ENCODE measurements at places on chromosomes 7 and 10.

DNA sequence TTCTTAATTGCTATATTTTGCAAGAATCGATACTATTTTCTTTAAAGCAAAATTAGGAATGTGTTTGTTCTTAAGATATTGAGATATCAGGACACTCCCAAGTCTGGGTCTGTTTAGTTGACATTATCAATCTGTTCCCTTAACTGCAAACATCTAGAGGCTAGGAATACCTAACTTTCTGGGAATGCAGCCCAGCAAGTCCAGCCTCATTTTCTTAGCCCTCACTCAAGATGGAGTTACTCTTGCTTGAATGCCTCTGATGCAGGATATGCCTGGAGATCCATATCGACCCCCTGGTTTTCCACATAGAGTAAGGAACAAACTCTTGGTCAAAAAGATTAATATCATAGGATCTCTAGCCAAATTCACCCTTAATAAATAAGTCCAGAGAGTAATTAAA is 305.3 kb upstream of the COBL start:
- no peak for DNase-seq

DNA sequence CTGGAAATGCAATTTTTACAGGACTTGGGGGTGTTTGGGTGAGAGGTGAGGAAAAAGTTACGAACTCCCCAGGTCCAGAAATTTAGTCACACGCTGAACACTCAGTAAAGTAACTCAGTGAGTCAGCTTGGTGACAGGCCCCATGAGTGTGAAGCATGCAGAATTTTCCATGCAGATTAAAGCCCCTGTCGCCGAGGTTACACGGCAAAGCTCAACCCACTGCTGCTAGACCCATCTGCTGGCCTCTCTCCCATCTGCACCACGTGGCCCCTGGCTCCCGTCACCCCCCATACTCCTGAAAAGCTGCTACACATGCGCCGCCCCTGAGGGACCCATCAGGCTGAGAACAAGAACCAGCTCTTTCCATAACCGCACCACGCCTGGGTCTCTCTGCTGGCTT is 7.0 kb upstream of the MMP21 start:
- DNase-seq, result no peak

DNA sequence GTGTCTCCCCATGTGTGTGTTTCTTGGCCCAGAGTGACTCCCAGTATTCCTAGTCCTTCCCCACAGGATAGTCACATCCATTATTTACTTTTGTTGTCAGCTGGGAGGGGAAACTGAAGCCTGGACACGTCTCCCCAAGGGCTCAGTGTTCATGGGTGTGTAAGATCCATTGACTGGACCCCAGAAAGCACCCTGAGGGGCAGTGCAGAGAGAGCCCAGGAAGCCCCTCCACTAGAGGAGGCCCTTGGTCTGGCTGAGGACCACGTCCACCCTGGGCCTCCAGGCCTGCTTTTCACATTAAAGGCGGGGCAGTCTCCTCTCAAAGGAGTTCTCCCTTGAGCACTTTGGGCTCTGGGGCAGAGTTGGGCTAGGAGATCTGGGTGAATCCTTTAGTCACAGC is 21.3 kb downstream of the ZNF783 start:
- DNase-seq, result no peak

GRCh38 chr10:50861370-50861769 is 24.1 kb downstream of the A1CF start:
- no peak for DNase-seq

DNA sequence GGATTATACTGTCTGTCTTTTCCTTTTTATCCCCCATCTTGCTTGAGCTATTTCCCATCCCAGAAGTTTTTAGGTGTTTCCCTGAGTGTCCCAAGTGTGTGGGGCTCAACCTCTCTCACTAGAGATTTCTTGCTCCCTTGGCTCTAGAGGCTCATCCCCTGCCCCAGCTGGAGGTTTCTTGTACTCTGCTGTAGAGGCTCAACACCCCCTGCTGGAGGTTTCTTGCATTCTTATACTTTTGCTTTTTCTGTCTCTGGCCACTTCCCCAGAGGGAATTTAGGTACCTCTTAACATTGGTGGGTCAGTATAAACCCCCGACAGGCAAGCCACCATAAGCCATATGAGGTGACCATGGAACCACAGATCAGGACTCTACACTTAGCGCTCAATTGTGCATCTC is 114.2 kb upstream of the FAM3C start:
- peak; percentile 17 for DNase-seq

DNA sequence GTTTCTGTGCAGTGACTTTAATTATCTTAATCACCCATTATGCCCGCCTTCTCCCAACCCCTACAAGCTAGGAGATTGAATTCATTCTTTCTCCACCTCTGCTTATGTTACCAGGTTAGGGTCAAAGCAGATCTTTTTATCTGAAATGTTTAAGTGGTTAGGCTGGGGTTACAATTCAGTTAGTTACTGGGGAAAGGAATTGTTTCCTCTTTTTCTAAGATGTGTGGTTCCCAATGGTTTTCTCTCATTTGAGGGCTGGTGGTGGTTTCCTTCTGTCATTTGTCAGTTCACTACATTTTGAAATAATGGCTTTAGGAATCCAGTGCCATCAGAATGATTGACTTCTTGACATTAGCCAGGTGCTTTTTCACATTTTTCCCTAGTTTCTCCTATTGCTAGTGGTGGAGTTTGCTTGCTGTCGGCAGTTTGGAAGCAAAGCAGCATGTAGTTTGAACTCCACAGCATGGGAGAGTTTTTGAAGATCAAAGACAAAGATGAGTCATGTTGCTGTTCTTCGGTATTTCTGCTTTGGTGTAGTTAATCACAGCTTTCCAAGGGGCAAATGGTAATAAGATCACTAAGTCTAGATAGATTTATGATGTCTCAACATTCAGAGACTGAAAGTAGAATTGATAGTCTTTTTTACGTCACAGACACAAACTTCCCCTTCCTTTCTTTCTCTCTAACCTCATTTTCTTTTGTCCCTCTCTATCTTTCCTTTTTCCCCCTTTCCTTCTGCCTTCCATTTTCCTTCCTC is 168.2 kb downstream of the SND1 start:
- no peak for DNase-seq

DNA sequence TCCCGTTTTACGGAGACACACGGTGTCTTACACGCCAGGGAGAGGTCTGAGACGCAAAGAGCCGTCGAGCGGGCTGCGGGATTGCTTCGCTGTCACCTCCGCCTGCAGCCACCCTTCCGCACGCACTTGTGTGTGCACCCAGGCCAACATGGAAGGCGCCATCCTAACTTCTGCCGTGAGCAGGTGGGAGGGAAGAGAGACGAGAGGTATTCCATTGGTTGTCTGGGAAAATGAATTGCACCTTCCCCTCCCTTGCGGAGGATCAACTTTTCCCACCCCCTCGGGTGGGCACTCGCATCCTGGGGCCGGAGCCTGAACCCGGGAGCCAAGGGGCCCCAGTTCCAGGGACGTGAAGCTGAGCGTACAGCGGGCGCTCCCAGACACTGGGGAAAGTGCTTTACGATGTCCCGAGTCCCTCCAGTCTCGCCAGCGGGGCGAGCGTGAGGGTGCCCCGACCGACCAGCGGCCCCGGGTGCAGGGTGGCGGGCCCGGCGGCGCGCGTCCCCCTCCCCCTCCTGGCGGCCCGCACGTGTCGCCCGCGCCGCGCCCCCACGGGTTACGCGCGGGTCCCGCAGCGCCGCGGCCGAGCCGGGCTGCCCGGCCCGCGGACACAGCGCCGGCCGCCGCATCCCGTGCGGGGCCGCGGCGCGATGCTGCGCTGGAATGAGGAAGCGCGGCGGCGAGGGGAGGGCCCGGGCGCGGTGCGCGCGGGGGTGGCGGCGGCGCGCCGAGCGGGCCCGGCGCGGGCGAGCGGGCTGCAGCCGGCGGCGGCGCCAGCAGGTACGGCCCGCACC is 984 bp upstream of the IKZF1 start:
- no peak for DNase-seq

- no peak for DNase-seq
Observed at GRCh38 chr10:132356621-132357195, 24.7 kb downstream of the LRRC27 start.

DNA sequence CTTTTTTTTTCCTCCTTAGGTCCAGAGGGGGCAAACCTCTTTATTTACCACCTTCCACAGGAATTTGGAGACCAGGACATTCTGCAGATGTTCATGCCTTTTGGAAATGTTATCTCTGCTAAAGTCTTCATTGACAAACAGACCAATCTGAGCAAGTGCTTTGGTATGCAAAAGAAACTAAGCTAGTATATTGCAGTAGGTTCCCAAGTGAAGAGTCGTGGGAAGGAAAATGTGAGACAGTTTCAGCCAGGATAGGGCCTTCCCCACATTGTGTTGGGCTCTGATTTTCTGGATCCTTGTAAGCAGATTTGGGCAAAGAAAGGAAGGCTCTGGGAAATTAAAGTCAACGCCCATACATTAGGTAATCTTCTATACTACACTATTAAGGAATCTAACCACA is 285.6 kb downstream of the USP6NL start:
- DNase-seq, result no peak

GRCh38 chr10:104028146-104028545 is 57.5 kb downstream of the COL17A1 start:
- DNase-seq, result peak; percentile 11

- no peak for DNase-seq
Observed at GRCh38 chr10:101941871-101942270, 98.3 kb upstream of the KCNIP2 start.

- no peak for DNase-seq
Observed at GRCh38 chr7:129122078-129122750, 22.3 kb upstream of the TSPAN33 start.

DNA sequence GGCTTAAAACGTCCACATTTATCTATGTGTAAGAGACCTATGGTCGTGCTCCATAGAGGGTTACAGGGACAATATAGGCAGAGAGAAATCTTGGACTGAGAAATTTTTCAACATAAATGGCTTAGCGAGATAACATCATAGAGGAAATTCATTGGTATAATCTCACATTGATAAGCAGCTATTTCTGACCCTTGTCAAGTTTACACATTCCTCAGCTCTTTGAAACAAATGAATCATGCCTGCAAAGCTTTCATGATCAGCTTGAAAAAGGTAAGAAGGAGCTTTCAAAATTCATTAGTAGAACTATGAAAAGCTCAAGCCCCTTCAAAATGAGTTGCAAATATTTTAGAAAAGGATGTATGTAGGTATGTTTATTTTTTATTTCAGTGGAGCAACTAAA is 478.8 kb downstream of the NEBL start:
- DNase-seq, result no peak

DNA sequence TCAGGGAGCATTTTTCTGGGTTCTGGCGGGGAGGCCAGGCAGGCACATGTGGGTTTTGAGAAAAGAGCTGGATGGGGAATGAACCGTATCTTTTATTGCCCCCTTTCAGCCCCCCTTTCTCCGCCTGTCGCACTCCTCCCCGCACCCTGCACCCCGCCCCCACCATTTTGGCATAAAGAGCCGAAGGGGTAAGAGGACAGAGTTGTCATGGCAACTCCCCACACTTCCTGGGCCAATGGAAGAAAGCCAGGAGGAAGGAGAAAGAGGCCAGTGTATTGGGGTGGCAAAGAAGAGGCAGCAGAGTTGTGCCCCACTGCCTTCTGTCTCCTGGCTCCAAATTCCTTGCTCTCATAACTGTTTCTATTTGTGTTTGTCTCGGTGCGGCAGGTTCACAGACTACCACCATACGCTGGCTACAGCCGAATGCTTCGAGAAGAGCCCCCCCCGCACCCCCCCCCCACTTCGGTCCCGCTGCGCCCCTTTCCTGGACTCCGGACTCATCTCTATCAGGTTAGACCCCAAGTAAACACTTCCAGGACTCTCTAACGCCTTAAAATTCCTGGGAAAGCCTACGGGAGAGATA is 3.4 kb downstream of the KCNIP2 start:
- peak; percentile 58 for DNase-seq

DNA sequence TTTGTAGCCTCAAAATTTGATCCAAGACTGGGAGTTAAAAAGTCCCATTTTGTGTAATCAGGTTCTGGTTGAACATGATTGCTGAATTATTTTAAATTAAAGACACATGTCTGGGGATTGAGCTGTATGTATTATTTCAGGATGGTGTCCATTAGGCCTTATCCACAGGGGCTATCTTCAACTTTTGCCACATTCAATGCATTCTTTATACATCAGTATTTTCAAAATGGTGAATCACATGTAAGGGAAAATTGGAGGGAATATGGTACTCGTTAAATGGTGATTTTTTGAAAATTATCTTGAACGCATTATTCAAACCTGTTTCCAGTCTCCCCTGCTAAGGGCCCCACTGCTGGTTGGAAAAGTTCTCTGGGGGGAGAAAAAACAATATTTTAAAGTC is 367.7 kb upstream of the NPVF start:
- no peak for DNase-seq

DNA sequence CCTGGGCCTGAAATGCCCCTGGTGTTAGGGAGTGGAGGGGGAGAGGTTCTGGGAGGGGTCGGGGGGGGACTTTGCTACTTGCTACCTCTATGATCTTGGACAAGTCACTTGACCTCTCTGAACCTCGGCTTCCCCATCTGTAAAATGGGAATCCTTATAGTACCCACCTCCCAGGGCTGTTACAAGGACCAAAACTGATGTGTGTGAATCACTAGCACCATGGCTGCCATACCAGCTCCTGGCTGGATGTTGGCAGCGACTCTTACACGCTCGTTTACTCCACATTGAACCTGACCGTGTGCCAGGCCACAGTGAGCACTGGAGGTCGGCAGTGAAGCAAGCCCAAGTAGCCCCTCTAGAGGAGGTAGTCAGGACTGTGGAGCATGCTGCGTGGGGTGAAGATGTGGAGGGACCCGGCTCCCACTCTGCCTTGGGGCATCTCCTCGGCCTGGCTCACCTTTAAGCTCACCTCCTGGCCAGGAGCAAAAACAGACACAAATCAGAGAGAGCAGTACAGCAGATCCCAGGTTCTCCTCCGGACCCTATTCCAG is 28.9 kb downstream of the PPIF start:
- no peak for DNase-seq

DNA sequence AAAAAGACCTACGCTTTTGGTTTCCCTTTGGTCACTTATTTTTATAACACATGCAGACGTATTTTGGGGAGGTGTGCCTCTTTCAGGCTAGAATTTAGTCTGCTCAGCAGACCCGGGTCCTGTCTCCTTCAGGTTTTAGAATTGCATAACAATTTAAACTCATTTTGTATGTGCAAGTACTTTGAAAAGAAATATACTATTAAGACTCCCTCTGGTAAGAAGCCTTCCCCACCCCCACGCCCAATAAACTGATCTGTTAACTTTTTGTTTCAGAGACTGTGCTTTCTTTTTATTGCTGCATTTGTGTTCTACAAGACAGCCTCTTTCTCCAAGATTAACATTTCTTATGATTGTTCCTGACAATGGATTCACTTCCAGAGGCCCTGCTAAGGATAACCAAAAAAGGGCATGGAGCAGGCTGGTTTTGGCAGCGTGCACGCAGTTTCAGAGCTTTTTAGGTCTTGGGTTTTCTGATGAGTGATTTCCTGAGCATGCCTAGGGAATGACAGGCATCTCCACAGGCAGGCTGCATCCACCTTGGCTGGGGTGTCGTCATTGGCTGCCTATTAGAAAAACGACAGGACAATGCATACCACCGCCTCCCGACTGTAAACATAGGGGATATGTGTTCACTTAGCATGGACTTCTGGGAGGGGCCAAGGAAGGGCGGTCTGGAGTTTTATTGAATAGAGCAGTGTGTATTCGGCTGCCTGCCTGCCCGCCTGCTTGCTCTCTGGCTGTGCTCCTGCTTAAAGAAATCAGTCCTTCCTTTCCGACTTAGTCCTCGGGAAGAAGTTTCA is at the start of gene CALD1:
Gene CALD1 (plus strand): TSS at position 694 of the 800 bp plus-strand sequence. CDS start 88,100 bp downstream, outside the sequence.
- no peak for DNase-seq

GRCh38 chr10:78321000-78321399 is 287.3 kb downstream of the RPS24 start:
- no peak for DNase-seq
